ENCODE measurements at places on chromosomes 6 and 20.

DNA sequence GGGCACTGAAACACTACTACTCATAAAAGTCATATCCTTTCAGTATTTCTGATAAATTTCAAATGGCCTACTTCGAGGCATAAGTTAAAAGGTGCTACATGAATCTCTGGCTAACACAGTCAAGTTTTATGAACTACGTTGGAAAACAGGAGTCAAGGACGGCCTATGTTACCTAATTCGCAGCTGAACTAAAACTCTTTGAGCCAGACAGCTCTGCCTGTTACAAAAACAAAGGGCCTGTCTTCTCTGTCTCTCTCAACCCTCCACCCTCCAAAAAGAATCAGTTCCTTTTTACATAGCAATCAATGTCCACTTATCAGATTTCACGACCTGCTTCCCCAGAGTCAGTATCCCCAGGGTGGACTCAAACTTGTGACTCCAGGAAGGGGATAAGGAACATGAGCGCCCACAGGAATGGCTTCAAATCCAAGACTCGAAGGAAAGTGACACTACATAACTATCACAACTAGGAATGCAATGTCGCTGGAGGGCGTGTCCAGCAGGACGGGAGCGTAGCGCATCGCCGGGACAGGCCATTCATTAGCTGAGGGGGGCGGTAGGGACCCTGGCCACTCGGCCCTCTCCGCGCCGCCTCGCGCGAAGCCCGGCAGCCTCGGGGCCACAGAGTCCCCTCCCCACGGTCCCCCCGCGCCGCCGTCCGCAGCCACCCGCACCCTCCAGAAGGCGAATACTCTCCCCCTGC, 591 bp downstream of the IBTK start:
- peak; percentile 41 for DNase-seq

DNA sequence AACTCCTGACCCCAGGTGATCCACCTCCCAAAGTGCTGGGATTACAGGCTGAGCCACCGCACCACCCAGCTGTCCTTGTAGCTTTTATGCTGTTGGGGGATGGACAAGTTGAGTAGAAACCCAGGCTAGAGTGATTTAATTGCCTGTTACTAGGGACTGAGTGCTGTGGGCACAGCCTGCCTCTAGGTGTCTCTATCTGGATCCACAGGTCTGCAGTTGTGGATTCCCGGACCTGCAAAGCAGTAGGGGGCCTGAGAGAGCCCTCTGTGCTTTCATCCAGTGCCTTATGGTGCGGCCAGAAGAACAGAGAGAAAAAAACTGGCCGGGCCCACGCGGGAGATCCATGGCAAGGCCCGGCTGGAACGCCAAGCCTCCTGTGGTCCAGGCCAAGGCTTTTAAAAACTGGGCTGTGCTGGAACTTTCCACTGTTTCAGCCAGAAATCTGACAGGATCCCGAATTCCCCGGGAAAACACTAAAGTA, 5.2 kb downstream of the SIRPA start:
- DNase-seq = peak; percentile 86

GRCh38 chr6:84568971-84569370, 195.4 kb downstream of the TBX18 start:
- peak; percentile 20 for DNase-seq

DNA sequence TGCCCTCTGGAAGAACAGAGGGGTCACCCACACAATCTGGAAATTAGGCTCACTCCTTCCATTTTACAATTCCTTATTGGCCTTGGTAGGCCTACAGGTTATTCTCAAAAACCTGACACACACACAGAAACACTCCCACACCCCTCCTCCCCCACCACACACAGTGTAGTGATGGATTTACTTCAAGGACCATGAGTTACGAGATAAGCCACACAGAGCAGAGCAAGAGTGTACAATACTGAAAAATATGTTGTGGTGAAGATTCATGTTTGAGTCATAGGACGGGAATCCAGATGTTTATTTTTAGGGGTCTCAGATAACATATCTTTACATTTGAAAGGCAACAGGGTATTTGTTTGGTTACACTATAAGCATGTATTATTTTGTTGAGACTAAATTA, 291.9 kb downstream of the PLCB1 start:
- no peak for DNase-seq

GRCh38 chr6:33764036-33764435, 17.3 kb upstream of the IP6K3 start:
- DNase-seq = no peak

DNA sequence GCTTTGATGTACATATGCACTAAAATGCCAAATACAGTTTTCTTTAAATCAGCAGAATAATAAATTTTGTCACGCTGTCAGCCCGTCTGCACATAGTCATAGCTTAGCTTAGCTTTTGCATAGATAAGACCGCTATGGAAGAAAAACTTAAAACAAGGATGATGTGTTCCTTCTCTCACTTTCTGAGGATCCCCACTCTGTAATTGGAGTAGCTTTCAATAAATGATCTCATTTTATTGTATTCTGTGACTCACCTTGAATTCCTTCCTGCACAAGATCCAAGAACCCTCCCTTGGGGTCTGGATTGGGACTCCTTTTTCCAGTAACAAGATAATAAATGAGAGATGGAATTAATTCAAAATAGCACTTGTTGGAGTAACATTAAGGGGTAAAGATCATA, 186.2 kb downstream of the CDH26 start:
- DNase-seq = no peak

GRCh38 chr6:158642097-158642601, 2.4 kb downstream of the DYNLT1 start:
- peak; percentile 22 for DNase-seq

DNA sequence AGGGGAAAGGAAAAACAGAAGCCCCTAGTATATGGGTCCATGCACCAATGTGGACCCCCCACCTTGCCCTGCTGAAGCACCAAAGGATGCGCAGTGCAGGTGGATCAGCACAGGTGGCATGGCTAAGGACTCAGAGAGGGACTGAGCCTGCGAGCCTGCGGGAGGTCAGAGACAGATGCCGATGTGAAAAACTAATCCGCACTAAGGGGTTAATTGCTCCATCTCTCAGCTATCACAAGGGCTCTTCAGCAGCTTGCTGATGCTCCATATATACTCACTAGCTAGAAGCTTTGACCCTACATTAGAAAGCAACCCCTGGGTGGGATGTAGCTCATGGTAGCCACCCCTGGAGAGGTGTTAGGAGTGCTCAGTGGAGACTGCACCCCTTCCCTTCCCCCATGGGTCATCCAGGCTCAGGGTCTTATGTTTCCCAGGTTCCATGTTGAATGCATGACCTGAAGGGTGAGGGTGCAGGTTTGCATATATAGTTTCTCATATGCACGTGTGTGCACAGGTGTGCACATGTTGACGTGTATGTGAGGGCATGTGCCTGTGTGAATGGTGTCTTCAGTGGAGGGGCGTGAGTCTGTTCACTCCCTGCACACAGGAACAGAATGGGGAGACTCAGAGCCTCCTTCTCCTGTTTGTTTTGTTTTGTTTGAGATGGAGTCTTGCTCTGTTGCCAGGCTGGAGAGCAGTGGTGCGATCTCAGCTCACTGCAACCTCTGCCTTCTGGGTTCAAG, 13.4 kb upstream of the IP6K3 start:
- DNase-seq = no peak

DNA sequence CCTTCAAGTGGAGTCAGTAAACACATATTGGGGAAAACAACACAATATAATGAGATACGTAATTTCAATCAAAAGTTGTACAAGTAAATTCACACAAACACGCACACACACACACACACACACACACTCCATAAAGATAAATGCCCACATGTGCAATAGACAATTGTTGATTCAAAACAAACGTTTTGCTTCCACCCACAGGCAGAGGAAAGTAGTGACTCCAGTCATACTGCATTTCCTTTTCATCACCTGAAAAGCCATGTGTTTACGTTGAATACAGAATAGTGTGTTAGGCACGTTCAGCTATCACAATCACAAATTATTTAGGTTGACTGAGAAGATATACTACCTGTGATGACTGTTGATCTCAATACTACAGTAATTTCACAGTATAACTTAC, 443.8 kb upstream of the MANEA start:
- DNase-seq = no peak
